Progenitor cell of endocrine pancreas (in vitro differentiated cells): ENCODE measurements at places on chromosomes 13 and 19. TPM values are rescaled to one million over a fixed set of nuclear protein-coding genes. Genes with fewer than 3 reads are reported as not detected.

The POLR1D gene
- total RNA-seq: 153 TPM in 2 replicates

The RHPN2 gene
- total RNA-seq: 33.9 and 40.2 TPM in 2 replicates

The FAM83E gene
- total RNA-seq: 3.8 and 4.3 TPM in 2 replicates

The SIGLEC8 gene
- total RNA-seq: not detected in 2 replicates

The NOTCH3 gene
- 201 and 203 TPM in 2 replicates for total RNA-seq

The CABP5 gene
- not detected in 2 replicates for total RNA-seq

The FCGBP gene
- total RNA-seq: 0.80 and 1.2 TPM in 2 replicates

The FCAR gene
- total RNA-seq: not detected in 2 replicates

The ATP8A2 gene
- 0.38 and 0.49 TPM in 2 replicates for total RNA-seq

The KIRREL2 gene
- total RNA-seq: 97.5 and 100.0 TPM in 2 replicates

The ZNF728 gene
- not detected in 2 replicates for total RNA-seq

DNA sequence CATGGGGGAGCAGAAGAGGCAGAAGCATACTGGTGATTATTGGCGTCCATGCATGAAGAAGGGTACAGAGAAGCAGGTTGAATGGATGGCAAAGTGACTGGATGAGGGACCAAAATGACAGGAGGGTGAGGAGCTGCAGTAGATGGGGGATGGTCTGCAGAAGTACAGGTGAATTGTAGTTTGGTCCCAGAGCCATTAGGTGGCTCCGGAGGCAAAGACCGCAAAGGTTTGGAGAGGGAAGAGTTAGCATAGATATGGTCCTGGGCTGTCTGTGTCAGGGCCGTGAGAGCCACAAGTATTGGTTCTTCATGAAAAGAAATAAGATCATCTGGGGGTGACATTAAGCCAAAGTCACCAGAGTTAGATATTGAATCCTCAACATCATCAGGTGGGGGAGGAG is 59.0 kb upstream of the ZNF726 start:
- no peaks in the 10 kb centered on the region for H3K4me1 ChIP-seq
- no peak for DNase-seq
- H3K36me3 ChIP-seq: peaks cover 17% of the 10 kb centered on the region
- H3K27me3 ChIP-seq: no peaks in the 10 kb centered on the region
- no peak overlapping the region for H3K27ac ChIP-seq
- H3K4me3 ChIP-seq: no peak overlapping the region

- H3K36me3 ChIP-seq: peaks cover 28% of the 10 kb centered on the region
- peaks cover 35% of the 10 kb centered on the region for H3K4me1 ChIP-seq
Observed at GRCh38 chr13:106498158-106498557, 37.3 kb downstream of the EFNB2 start.

GRCh38 chr19:8500158-8500557 is 2.3 kb downstream of the PRAM1 start:
- peaks cover 2% of the 10 kb centered on the region for H3K27me3 ChIP-seq
- H3K4me1 ChIP-seq: peaks cover 3% of the 10 kb centered on the region
- DNase-seq: no peak
- peak overlapping the region; percentile 58 for H3K27ac ChIP-seq
- H3K36me3 ChIP-seq: no peaks in the 10 kb centered on the region
- H3K4me3 ChIP-seq: no peak overlapping the region

GRCh38 chr13:35016362-35017112 is 74.5 kb downstream of the NBEA start:
- no peaks in the 10 kb centered on the region for H3K36me3 ChIP-seq
- peak overlapping the region; percentile 11 for H3K27ac ChIP-seq
- H3K4me3 ChIP-seq: no peak overlapping the region
- H3K4me1 ChIP-seq: no peaks in the 10 kb centered on the region

GRCh38 chr13:98741741-98742435 is 10.6 kb downstream of the SLC15A1 start:
- H3K36me3 ChIP-seq: no peaks in the 10 kb centered on the region
- DNase-seq: no peak
- H3K27me3 ChIP-seq: peaks cover 2% of the 10 kb centered on the region
- no peak overlapping the region for H3K27ac ChIP-seq
- H3K4me3 ChIP-seq: no peak overlapping the region
- H3K4me1 ChIP-seq: no peaks in the 10 kb centered on the region

GRCh38 chr19:29475469-29475868 is 50.3 kb upstream of the VSTM2B start:
- H3K36me3 ChIP-seq: no peaks in the 10 kb centered on the region
- H3K27ac ChIP-seq: no peak overlapping the region
- no peak for DNase-seq
- H3K27me3 ChIP-seq: peaks cover 32% of the 10 kb centered on the region

GRCh38 chr19:51815043-51815442 is 20.1 kb downstream of the FPR3 start:
- H3K4me3 ChIP-seq: no peak overlapping the region
- H3K27ac ChIP-seq: no peak overlapping the region
- H3K4me1 ChIP-seq: no peaks in the 10 kb centered on the region
- no peaks in the 10 kb centered on the region for H3K36me3 ChIP-seq
- H3K27me3 ChIP-seq: no peaks in the 10 kb centered on the region
- no peak for DNase-seq

DNA sequence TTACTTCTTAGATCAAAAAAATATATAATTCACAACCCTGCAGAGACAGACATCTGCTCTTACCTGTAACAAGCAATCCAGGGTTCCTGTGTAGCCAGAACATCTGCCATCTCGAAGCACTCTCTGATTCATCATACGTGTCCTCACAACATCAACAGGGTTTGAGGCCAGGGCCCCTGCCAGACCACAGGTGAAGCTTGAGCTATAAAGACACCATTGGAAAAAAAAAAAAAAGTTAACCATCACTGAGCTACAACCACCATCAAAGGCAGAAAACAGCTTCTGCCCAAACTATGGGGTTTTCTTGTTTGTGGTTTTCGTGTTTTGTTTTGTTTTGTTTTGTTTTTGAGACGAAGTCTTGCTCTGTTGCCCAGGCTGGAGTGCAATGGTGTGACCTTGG is 19.3 kb downstream of the SLC25A30 start:
- H3K36me3 ChIP-seq: peaks cover 12% of the 10 kb centered on the region
- DNase-seq: no peak
- H3K27me3 ChIP-seq: no peaks in the 10 kb centered on the region
- H3K27ac ChIP-seq: no peak overlapping the region
- H3K4me3 ChIP-seq: no peak overlapping the region

- peak overlapping the region; percentile 52 for H3K4me3 ChIP-seq
- no peak overlapping the region for H3K27ac ChIP-seq
- DNase-seq: no peak
- H3K36me3 ChIP-seq: no peaks in the 10 kb centered on the region
Observed at GRCh38 chr19:42176649-42176989, 40.9 kb downstream of the DEDD2 start.

- H3K4me1 ChIP-seq: peaks cover 11% of the 10 kb centered on the region
- H3K36me3 ChIP-seq: peaks cover 22% of the 10 kb centered on the region
- no peaks in the 10 kb centered on the region for H3K27me3 ChIP-seq
- DNase-seq: no peak
- no peak overlapping the region for H3K4me3 ChIP-seq
Observed at GRCh38 chr19:41318696-41319499, 8.9 kb downstream of the CCDC97 start.

GRCh38 chr13:19984430-19985218 is 26.1 kb downstream of the ZMYM2 start:
- peaks cover 8% of the 10 kb centered on the region for H3K4me1 ChIP-seq
- H3K4me3 ChIP-seq: no peak overlapping the region
- peak overlapping the region; percentile 53 for H3K27ac ChIP-seq
- no peak for DNase-seq

- peaks cover 72% of the 10 kb centered on the region for H3K27me3 ChIP-seq
- no peak overlapping the region for H3K27ac ChIP-seq
- no peak for DNase-seq
- H3K4me1 ChIP-seq: peaks cover 11% of the 10 kb centered on the region
- no peak overlapping the region for H3K4me3 ChIP-seq
Observed at GRCh38 chr19:10006335-10006708, 4.0 kb downstream of the COL5A3 start.

- no peak overlapping the region for H3K4me3 ChIP-seq
- H3K27me3 ChIP-seq: no peaks in the 10 kb centered on the region
- H3K36me3 ChIP-seq: no peaks in the 10 kb centered on the region
- no peak for DNase-seq
- H3K27ac ChIP-seq: no peak overlapping the region
Observed at GRCh38 chr13:46475541-46475991, 77.4 kb upstream of the LRCH1 start.

DNA sequence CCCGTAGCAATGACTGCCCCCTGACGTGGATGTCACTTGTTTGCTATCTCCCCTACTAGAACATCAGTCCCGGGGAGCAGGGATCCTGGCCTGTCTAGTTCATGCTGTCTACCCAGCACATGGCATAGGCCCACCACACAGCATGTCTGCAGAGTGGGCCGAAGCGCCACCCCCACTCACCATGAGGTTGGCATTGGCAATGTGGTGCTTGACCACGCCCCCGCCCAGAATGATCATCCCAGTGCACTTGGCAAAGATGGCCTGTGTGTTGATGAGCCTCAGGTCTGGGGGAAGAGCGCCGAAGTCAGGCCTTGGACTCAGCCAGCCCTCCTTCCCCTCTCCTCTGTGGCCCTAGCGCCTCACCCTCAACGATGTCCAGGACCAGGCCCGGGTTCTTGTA is 4.8 kb downstream of the DHPS start:
- H3K4me1 ChIP-seq: peaks cover 7% of the 10 kb centered on the region
- DNase-seq: no peak
- no peak overlapping the region for H3K4me3 ChIP-seq
- peaks cover 27% of the 10 kb centered on the region for H3K36me3 ChIP-seq

GRCh38 chr13:56659041-56659471 is 481.7 kb upstream of the PRR20A start:
- no peaks in the 10 kb centered on the region for H3K4me1 ChIP-seq
- DNase-seq: no peak

GRCh38 chr13:29434217-29434945 is 161.1 kb downstream of the SLC7A1 start:
- no peak overlapping the region for H3K27ac ChIP-seq
- H3K4me3 ChIP-seq: no peak overlapping the region
- peaks cover 15% of the 10 kb centered on the region for H3K27me3 ChIP-seq
- H3K36me3 ChIP-seq: no peaks in the 10 kb centered on the region
- DNase-seq: no peak

- DNase-seq: no peak
- no peaks in the 10 kb centered on the region for H3K36me3 ChIP-seq
- no peak overlapping the region for H3K4me3 ChIP-seq
- H3K4me1 ChIP-seq: no peaks in the 10 kb centered on the region
Observed at GRCh38 chr13:35851356-35851755, 279.8 kb downstream of the DCLK1 start.

DNA sequence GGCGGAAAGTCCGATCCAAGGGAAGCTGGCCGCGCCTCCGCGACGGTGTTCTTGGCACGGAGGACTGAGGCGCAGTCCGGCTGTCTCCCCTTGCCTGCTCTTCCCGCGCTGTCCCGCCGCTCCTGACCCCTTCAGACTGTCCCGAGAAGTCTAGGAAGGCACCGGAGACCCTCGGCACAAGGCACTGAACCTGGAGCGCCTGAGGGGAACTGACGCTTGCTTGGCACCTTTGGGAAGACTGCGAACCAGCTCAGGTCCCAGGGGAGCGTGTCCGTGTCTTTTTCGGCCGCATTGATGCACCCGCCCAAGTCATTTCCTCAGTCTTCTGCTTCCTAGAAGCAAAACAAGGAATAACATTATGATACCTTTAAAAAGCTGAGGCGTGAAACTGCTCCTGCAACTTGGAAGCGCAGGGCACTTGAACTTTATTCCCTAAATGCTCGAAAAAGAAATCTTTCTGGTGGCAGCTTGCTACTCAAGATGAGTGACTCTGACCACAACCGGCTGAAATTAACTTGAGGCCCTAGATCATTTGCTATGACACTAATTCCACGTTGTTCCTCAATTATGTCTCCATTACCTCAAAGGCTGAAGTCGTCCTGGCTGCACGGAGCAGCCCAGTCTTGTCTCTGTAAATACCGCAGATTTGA is 735 bp upstream of the FLT1 start:
- no peak for DNase-seq
- H3K36me3 ChIP-seq: no peaks in the 10 kb centered on the region
- peak overlapping the region; percentile 21 for H3K27ac ChIP-seq
- peaks cover 84% of the 10 kb centered on the region for H3K27me3 ChIP-seq

GRCh38 chr19:56942756-56943155 is 102.2 kb upstream of the PEG3 start:
- DNase-seq: peak; percentile 14
- no peak overlapping the region for H3K4me3 ChIP-seq
- H3K27me3 ChIP-seq: no peaks in the 10 kb centered on the region
- peaks cover 11% of the 10 kb centered on the region for H3K36me3 ChIP-seq
- no peak overlapping the region for H3K27ac ChIP-seq

DNA sequence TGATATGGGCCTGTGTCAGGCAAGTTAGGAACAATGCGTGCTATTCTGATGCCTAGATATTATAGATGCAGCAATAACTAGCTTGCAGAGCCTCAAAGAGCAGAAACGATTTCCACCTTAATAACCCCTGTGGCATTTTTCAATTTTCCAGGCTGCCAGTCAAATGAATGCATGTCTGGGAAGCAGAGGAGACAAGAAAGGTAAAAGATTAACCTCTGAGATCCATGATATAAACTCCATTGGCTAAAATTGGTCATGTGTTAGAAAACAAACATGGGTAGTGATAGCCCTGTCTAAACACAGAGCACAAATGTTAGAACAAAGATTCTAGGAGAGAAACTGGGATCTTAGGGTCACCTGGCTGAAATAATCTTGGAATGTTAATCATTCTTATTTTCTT is 811.1 kb downstream of the DIAPH3 start:
- peaks cover 62% of the 10 kb centered on the region for H3K4me1 ChIP-seq
- no peak overlapping the region for H3K4me3 ChIP-seq
- peaks cover 3% of the 10 kb centered on the region for H3K27me3 ChIP-seq
- peak overlapping the region; percentile 89 for H3K27ac ChIP-seq
- DNase-seq: no peak

DNA sequence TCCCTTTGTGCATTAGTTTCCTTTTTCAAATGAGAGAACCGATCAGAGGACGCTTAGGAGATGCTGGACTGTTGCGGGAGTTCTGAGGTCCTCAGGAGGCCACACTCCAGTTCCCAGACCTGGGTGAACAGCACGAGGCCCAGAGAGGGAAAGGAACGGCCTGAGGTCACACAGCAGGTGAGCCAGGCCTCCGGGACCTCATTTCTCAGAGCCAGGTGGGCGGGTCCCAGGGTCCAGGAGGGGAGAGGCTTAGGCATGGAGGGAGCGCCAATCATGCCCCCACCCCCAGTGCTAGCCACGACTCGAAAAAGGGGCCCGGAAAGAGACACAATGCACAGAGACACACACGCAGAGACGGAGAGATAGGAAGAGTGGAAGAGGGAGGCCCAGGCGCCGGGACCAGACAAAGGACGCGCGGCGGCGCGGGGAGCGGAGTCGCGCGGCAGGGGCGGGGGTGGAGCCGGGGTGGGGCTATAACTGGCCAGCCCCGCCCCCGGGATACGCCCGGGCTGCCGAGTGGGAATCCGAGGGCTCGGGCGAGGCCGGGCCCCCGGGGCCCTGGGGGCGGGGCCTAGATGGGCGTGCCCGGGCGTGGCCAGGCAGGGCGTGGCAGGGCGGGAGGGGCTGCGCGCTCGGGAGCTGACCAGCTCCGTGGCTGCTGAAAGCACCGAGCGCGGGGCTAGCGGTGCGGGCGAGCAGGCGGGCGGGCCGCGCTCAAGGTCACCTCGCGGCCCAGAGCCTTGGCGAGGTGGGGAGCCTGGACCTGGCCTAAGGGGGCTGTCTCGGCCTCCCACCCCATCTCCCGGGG is 1.6 kb downstream of the ELAVL3 start:
- no peaks in the 10 kb centered on the region for H3K4me1 ChIP-seq
- H3K36me3 ChIP-seq: peaks cover 4% of the 10 kb centered on the region
- H3K27ac ChIP-seq: peak overlapping the region; percentile 13
- H3K27me3 ChIP-seq: peaks cover 56% of the 10 kb centered on the region
- peak; percentile 40 for DNase-seq

- no peaks in the 10 kb centered on the region for H3K36me3 ChIP-seq
- H3K27ac ChIP-seq: no peak overlapping the region
Observed at GRCh38 chr13:106882246-106882645, 314.3 kb upstream of the ARGLU1 start.

- no peaks in the 10 kb centered on the region for H3K27me3 ChIP-seq
- DNase-seq: no peak
- H3K4me1 ChIP-seq: peaks cover 3% of the 10 kb centered on the region
- H3K4me3 ChIP-seq: no peak overlapping the region
- no peak overlapping the region for H3K27ac ChIP-seq
Observed at GRCh38 chr13:38582133-38582532, 104.7 kb upstream of the FREM2 start.
